OCI-M1 (cell line): ENCODE measurements at places on chromosomes 2 and 18.

- no peak for DNase-seq
Observed at GRCh38 chr2:232515639-232516038, 4.5 kb upstream of the PRSS56 start.

GRCh38 chr2:37654932-37655841, 16.3 kb downstream of the CDC42EP3 start:
- peak; percentile 13 for DNase-seq

DNA sequence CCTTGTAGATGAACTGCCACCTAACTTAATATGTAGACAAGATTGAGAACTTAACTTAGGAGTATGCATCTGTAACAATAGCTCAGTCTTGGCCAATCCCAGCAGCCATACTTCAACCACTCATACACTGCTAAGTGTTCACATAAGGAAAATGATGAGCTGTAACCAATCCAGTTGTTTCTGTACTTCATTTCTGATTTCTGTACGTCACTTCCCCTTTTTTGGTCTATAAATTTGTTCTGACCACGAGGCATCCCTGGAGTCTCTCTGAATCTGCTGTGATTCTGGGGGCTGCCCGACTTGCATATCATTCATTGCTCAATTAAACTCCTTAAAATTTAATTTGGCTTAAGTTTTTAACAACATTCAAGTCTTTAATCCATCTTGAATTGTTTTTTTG, 6.4 kb downstream of the SH3YL1 start:
- DNase-seq = no peak

GRCh38 chr2:69060938-69061501, 48.0 kb downstream of the ANTXR1 start:
- DNase-seq = no peak

- DNase-seq = no peak
Observed at GRCh38 chr2:129229196-129229595, 750.3 kb upstream of the RAB6C start.

- no peak for DNase-seq
Observed at GRCh38 chr2:174918886-174919526, 86.2 kb downstream of the CHN1 start.
